Large intestine (tissue), 12 donors: ENCODE measurements at places on chromosomes 11 and 22. TPM values are rescaled to one million over a fixed set of nuclear protein-coding genes. Genes with fewer than 3 reads are reported as not detected.

DNA sequence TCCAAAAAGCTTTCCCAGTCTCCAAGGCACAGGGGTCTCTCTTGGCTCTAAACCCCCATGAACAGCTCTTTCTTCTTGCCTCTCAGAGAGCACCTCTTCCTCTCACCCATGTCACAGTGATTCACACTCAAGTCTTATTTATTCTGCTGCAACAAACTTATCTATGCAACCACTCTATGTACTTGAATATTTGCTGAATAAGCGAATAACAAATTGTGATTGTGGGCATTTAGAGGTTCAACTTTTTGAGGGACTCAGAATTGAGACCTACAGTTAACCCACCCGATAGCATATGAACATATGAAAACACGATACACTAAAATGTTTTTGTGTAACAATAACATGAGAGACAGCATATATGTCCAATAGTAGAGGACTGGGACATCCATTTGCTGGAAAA lies 137.1 kb upstream of the NARS2 start:
- no peak for DNase-seq

DNA sequence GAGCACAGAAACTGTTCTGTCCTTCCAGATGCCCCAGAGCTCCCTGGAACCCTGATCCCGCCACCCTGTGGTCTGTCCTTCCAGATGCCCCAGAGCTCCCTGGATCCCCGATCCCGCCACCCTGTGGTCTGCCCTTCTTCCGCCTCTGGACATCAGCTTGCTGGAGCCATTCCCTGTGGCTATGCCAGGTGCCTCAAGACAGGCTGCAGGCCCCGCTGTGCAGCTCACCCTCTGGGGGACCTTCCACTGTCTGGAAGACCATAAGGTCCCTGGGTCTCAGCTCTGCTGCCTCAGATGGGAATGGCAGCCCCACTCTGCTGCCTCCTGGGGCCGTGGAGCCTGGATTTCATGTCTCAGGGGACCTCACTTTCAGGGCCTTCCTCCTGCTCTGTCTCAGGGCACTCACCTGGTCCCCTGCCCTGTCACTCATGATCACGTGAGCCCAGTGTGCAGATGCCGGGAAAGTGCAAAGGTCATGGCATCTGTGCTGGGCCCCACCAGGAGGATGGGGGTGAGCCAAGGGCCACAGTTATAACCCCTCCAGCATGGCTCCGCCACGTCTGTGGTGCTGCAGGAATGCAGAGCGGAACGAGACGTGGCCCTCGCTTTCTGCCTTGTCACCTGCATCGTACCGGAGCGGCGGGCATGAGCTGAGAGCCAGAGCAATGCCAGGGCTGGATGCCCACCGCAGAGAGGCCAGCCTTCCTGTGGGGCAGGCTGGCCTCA lies 1520.7 kb downstream of the BRD1 start:
- peak; percentile 55 for DNase-seq

- no peak for DNase-seq
Observed at GRCh38 chr11:29482510-29482909, 534.3 kb downstream of the KCNA4 start.

DNA sequence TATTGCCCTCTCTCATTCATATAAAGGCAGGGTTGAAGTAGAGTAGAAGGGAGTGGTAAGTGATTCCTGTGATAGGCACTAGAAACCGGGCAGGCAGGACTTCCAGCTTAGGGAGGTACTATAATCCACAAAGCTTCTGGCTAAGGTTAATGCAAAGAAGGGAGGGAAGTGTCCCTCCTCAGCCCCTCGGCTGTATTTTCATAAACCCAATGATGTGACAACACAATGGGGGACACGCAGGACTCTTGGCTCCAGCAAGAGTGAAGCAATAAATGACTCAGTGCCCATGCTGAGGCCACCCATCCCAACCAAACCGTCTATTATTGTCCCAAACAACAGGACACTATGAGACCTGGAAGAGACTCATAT lies 90.7 kb downstream of the ETS1 start:
- DNase-seq = no peak

- DNase-seq = no peak
Observed at GRCh38 chr11:83249972-83250593, 36.1 kb downstream of the CCDC90B start.

DNA sequence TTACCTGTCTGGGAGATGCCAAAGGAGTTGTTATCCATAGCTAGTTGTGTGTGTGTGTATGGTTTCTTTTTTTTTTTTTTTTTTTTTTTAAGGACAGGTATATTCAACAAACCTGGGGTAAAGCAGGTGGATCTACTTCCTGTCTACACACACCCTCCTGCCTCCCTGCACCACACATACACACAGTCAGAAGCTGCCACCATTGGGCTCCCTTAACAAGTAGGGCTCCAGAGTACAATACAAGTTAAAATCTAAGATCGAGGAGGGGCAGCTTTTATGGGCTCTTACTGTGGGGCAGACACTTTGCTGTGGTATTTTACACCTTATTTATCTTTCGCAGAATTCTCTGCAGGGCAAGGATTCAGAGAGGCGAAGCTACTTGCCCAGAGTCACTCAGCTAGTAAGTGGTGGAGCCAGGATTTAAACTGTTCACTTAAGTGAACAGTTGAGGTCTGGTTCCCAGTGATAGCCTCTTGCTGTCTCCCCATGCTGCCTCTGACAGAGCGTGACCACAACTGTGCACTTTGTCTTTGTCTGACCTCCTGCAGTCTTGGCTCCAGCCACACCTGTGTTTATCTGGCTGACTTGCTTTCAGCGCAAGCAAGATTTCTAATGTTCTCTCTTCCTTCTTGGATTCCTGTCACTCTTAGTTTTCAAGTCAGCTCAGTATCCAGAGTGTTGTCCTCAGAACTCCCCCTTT lies 135.0 kb downstream of the CSNK2A3 start:
- DNase-seq = no peak

DNA sequence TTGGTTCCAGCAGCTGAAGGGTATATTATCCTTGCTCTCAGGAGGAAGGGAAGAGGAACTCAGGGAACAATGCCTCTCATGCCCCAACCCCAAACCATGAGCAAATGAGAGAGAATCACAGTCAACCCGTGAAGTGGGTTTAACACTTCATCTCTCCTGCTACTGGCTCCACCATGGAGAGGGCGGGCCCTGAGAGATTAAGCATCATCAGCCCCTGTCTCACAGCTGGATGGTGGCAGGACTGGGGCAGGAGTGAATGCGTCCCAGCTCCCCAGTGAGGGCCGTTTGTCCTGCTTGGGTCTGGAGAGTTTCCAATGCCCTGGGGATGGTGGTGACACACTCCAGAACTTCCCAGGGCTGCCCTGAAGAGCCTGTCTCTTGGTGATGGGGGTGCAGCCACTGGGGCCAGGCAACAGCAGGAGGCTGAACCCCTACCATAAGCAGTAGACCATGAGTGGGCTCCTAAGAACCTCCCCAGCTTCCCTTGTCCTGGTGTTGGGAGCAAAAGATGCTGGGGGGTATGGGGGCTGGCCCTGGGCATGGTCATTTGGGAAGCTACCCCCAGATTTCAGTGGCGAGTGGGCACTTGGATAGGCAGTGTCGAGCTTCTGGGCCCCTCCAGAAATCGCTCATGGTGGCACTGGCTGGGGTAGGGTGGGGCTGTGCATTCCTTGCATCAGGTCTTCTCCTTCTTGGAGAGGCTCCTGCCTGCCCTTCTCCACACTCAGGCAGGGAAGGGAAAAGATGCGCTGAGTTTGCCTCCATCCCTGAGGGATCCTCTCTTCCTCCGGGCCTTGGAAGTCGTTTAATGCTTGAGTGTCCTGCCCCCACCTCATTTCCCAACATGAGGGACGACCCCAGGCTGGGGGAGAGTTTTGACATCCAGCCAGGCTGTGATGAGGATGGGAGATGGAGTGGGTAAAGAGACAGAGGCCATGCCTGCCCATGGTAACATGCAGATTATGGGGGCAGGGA lies 157.5 kb downstream of the ST3GAL4 start:
- DNase-seq = no peak

GRCh38 chr22:39254789-39255298 lies 10.1 kb upstream of the PDGFB start:
- no peak for DNase-seq

DNA sequence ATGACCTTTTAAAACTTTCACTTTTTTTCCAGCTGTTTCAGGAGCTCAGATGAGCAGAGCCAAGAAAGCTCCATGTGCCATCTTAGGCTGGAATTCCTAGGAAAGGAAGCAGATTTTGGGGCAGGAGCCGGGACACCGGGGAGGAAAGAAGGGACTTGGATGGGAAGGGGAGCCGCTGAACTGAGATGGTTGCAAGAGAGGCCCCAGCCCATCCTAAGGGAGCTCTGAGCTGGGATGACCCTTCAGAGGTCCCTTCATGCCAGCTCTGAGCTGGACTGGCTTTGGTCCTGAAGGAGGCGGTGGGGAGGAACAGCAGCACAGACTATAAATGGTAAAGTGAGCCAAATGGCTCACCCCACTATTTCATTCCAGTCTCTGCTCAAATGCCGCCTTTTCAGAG lies 55.2 kb upstream of the SLC22A12 start:
- DNase-seq = no peak

Gene TMPRSS13
- polyA plus RNA-seq = 3.6 TPM

- DNase-seq = no peak
Observed at GRCh38 chr22:23501261-23501619, 78.8 kb downstream of the IGLL1 start.

- DNase-seq = no peak
Observed at GRCh38 chr22:49704345-49705215, 123.1 kb downstream of the BRD1 start.

- no peak for DNase-seq
Observed at GRCh38 chr22:24160546-24160945, 20.7 kb upstream of the SUSD2 start.

DNA sequence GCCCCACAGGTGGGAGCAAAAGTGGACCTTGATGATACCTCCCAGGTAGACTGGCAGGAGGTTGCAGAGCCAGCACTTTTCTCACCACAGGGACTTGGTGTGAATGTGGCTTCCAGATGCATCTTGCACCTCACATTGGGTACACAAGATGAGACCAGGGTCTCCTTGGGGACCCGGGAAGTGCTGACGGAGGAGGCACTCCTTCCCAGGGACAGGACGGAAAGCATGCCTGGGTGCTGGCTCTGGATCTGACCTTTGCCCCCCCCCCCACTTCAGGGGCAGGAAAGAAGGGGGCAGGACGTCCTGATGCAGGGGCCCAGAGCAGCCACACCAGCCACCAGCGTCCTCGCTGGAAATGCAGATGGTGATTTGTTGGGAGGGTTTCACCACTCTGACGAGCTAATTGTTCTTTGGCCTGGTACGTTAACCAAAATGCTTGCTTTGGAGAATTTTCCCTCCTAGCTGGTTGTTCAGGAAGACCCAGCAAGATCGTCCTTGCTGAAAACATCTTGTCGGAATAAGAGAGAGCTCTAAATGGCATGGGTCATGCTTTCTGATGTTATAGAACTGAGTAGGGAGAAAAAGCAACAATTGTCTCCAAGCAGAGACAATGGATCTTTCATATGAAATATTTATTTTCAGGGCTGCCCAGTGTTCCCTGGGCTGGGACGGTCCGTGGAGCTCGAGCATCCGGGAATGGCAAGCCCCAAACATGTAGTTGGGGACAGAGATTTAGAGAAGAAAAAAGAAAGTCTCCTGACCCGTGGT lies 74.4 kb upstream of the PPARA start:
- DNase-seq = no peak

DNA sequence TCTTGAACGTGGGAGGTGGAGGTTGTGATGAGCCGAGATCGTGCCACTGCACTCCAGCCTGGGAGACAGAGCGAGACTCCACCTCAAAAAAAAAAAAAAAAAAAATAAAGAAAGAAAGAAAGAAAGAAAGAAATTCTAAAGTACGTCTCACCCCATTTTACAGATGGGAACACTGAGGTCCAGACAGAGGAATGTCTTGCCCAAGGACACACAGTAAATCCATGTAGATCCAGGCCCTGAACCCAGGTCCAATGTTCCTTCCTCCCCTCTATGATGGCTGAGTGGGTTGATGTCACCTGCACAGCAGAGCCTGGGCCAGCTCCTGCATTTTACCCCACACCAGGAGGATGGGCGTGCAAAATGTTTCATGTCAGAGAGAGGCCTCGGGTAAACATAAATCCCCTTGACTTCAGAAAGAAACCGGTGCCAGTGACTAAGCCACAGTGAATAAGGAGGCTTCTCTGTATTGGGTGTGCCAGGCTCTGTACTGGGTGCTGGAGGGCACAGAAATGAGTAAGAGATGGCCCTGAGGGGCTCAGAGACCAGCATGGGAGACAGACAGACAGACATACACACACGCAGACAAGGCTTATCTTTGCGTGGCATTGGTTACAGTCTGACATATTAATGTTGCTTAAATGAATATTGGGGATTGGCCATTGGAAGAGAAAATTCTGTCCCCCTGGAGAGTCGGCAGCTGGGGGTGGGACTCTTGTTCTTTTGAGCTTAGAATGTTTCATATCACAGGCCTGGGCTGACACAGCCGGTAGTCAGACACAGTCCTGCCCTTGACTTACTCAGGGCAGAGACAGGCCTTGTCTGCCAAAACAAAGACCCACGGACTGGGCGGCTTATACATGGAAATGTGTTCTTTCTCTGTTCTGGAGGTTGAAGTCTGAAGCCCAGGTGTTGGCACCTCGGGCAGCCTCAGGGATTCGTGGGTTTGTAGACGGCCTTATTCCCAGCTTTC lies 105.4 kb downstream of the MIAT start:
- DNase-seq = no peak

- DNase-seq = no peak
Observed at GRCh38 chr11:117510646-117511045, 183.0 kb downstream of the CEP164 start.

DNA sequence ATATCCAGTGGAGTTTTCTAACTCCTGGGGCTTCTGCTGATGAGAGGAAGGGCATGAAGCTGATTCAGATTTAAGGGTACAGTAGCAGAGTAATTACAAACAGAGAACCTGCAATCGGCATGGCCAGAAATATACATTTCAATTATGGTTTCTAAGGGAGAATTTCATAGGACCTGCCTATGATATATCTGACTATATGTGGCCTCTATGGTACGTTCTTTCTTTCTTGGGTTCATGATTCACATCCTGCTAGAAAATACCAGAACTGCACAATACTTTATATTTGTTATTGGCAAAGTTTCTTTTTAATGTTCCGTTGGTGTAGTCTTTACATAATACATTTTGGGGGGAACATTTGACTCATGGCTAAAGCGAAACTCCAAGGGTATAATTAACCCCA lies 63.1 kb upstream of the TTC12 start:
- DNase-seq = no peak

GRCh38 chr11:18310800-18311340 lies 11.1 kb downstream of the HPS5 start:
- peak; percentile 36 for DNase-seq

Gene OR52B2
- polyA plus RNA-seq = not detected

Gene CFAP68
- polyA plus RNA-seq = 41.2 TPM

GRCh38 chr11:20631519-20632168 lies 32.2 kb downstream of the SLC6A5 start:
- DNase-seq = no peak

DNA sequence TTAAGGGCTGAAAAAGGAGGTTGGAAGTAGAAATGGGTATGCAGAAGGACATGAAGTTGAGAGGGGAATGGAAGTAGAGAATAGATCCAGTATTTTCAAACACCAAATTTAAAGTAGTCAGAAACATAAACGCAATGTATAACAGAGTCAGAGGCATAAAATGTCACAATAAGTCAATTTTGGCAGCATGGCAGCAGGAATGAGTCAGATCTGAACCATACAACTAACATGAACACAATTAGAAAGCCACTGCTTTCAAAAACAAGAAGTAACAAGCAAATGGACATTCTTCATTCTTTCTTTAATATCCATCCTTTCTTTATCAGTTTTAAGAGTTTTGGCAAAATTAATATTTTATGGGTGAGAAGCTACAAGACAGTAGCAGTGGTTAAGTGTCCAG lies 2.5 kb downstream of the CHORDC1 start:
- DNase-seq = no peak

Gene SLC22A6
- polyA plus RNA-seq = not detected

Gene CCDC73
- 0.10 TPM for polyA plus RNA-seq

Gene ANGPTL5
- polyA plus RNA-seq = 0.06 TPM
